ENCODE measurements at places on chromosomes 5 and 9. TPM values are rescaled to one million over a fixed set of nuclear protein-coding genes. Genes with fewer than 3 reads are reported as not detected.

DNA sequence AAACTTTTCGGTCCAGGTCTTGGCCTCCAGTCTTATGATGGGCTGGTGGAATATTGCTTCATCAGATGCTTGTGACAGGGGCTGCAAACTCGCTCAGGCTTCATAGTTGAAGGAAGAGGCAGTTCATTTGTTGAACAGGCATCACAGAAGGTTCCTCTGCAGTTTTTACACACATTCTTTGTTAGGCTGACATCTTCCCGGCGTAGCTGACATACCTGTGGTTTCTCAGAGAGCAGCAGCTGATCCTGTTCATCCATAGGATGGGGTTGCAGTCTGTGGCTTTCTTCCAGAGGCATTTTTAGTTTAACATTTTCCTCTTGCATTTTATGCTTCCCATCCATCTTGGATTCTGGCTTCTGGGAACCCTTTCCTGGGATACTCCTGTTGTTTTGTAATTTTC is 1255.2 kb downstream of the EFNA5 start:
- peaks cover 3% of the 10 kb centered on the region for H3K27me3 ChIP-seq
- no peak overlapping the region for H3K4me3 ChIP-seq
- no peaks in the 10 kb centered on the region for H3K36me3 ChIP-seq
- H3K4me1 ChIP-seq = no peaks in the 10 kb centered on the region
- DNase-seq = no peak

PCDH12 gene
- total RNA-seq = not detected

GABBR2 gene
- 0.49 TPM for total RNA-seq

CIZ1 gene
- 155 TPM for total RNA-seq

ESM1 gene
- not detected for total RNA-seq

- H3K27me3 ChIP-seq = peaks cover 4% of the 10 kb centered on the region
- no peak overlapping the region for H3K4me3 ChIP-seq
- no peak for DNase-seq
- H3K4me1 ChIP-seq = no peaks in the 10 kb centered on the region
Measured at GRCh38 chr9:115524453-115525059, 406.6 kb upstream of the TNC start.

PLPP1 gene
- total RNA-seq = 10.6 TPM

SHOC1 gene
- not detected for total RNA-seq

DNA sequence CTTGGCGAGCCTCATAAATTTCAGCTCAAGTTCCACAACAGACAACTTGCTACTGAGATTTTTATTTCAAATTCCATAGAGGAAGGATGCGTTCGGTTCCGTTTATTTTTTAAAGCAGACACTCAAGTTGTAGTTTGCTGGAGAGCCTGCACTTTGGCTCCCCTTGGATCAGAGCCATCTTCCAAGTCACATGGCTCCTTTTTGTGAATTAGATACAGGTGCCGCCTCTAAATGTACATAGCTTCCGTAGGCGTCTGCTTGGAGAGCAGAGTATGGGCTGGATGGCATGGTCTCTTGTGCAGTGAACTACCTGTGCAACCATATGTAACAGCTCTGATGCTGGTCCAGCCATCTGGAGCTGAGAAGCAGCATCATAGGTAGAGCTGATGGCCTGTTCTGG is 73.9 kb upstream of the WWC1 start:
- H3K4me1 ChIP-seq = no peaks in the 10 kb centered on the region
- H3K36me3 ChIP-seq = no peaks in the 10 kb centered on the region

C7 gene
- total RNA-seq = 6.1 TPM

DNA sequence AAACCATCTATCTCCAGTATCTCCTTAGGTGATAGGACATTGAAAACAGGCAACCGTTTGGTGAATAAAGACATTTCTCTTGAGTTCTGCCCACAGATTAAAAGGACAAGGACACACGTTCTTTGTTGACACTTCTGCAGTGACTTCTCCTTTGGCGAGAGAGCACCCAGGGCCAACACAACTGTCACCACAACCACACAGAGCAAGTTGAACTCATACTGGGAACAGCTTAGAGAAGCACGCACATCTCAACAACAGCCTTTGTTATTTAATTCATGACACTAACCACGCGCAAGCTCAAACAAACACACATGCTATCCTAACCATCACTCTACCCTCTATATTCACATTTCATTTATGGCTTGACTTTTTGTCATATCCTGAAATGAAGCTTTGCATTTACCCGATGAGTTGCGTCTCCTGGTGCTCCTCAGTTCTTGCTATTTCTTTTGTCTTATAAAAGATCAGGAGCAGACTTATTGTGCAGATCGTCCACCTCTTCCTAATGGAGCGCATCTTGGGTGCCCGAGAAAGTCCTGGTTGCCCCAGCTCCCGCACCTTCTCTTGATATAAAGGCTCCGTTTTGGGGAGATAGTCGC is 543 bp downstream of the ST8SIA4 start:
- H3K4me3 ChIP-seq = peak overlapping the region; percentile 74
- no peak overlapping the region for H3K27ac ChIP-seq
- H3K27me3 ChIP-seq = peaks cover 62% of the 10 kb centered on the region
- no peak for DNase-seq
- no peaks in the 10 kb centered on the region for H3K36me3 ChIP-seq
- H3K4me1 ChIP-seq = peaks cover 23% of the 10 kb centered on the region

- H3K27me3 ChIP-seq = no peaks in the 10 kb centered on the region
- no peak for DNase-seq
- peak overlapping the region; percentile 62 for H3K27ac ChIP-seq
- no peak overlapping the region for H3K4me3 ChIP-seq
Measured at GRCh38 chr5:143078313-143078712, 308.1 kb downstream of the ARHGAP26 start.

ANKRD34B gene
- 0.17 TPM for total RNA-seq

MATR3 gene
- total RNA-seq = 336 TPM
